Nucleus accumbens (tissue), 56 donors: ENCODE measurements at places on chromosomes 1 and 21.

GRCh38 chr21:45465105-45465504 lies 60.1 kb downstream of the COL18A1 start:
- DNase-seq = no peak

DNA sequence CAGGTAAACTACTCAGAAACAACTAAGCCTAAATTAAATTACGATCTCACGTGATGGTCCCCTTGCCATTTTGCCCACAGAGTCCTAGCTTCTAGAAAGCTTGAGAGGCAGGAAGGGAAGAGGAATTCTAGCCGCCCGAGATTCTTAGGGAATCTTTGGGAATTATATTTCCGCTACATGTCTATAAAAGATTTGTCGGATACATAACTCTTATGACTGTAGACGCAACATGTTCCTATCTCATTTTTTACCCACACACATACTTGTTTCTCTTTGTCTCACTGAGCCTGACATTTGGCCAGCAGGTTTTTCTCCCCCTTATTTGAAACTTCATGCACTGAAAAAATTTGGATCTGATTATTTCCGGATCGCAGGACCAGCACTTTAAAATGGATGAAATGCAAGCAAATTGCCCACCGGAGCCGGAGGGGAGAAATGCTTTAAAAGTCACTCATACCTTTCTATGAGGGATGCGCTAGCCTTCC lies 5.5 kb downstream of the GLIS1 start:
- DNase-seq = no peak

- DNase-seq = no peak
These were observed 9.9 kb upstream of the HAO2 start for GRCh38 chr1:119358636-119359035.

DNA sequence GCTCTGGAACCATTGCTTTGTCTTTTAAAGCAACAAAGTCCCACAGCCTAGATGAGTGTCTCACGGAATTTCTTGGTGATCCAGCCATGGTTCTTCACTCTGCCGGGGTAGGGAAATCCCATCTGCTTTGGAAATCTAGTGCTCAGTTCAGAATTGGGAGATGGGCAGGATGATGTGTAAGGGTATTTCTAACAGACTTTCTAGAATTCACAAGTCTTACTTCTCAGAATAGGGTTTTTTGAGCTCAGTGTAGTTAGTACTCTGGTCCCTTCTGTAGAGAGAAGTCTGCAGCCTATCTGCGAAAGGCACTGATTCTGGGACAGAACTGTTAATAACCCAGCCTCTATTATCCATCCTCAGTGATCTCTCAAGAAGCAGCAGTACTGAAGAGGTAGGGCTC lies 25.3 kb downstream of the GABPA start:
- DNase-seq = no peak
